Nasal cavity respiratory epithelium epithelial cell of viscerocranial mucosa (primary cell): ENCODE measurements at places on chromosomes 12 and 14. TPM values are rescaled to one million over a fixed set of nuclear protein-coding genes. Genes with fewer than 3 reads are reported as not detected.

Gene ERO1A
- 162 and 219 TPM in 2 replicates for total RNA-seq

Gene KRT74
- total RNA-seq: 0.36 TPM in 1 of 2 replicates, not detected in the other

Gene CIDEB
- total RNA-seq: 1.0 and 2.8 TPM in 2 replicates

Gene ADSS1
- total RNA-seq: 3.8 and 11.5 TPM in 2 replicates

Gene PELI2
- 1.0 and 6.4 TPM in 2 replicates for total RNA-seq

Gene LMO3
- 0.07 and 0.34 TPM in 2 replicates for total RNA-seq

Gene MANSC4
- not detected in 2 replicates for total RNA-seq

Gene LPAR5
- 2.7 and 5.1 TPM in 2 replicates for total RNA-seq
